ENCODE measurements at places on chromosomes 3 and 15.

- DNase-seq, result no peak
These were observed 27.9 kb downstream of the SIDT1 start for GRCh38 chr3:113560271-113560670.

DNA sequence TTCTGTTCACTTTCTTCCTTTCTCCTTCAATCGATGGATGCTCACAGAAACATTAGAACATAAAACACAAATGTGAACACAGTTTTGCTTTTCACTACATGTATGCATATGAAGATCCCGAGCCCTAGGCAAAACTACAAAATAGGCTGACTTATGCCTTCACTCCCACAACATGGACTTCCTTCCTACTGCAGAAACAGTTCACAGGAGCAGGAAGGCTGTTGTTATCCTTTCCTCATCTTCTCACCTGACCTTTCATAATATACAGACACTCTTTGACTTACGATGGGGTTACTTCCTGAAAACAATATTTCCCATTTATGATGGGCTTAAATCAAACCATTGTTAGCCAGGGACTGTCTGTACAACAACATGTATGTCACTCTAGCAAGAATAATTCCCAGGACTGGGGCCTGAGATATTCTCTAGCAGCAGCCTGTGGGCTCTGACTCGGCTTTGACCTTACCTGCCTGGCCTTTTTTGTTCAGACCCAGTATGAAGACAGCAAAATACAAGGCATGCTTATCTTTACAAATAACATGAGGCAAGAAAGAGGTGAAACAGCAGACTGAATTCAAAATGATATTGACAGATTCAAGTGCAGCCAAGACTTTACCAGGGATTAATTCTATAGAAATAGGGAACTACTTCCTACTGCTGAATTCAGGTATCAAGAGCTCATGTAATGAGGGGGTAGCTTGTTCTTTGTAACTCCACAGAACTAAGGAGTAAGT is 51.8 kb upstream of the PLXND1 start:
- DNase-seq, result no peak

- no peak for DNase-seq
These were observed 175.8 kb upstream of the ZBTB20 start for GRCh38 chr3:115322901-115323300.

DNA sequence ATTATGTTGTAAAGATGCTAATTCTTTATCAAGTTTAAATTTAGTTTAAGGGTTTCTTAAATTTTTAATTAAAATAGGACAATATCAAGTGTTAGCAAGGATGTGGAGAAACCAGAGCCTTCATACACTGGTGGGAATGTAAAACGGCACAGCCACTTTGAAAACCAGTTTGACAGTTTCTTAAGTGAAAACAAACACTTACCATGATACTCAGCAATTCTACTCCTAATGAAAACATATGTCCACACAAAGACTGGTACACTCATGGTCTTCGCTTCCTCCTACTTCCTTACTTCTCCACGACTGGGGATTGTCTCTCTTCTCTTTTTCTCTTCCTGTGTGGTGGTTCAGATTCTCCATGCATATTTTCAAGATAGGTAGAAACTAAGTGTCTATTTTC is 9.2 kb downstream of the SKIC8 start:
- DNase-seq, result no peak

GRCh38 chr3:45613791-45614190 is 19.2 kb downstream of the LIMD1 start:
- no peak for DNase-seq

DNA sequence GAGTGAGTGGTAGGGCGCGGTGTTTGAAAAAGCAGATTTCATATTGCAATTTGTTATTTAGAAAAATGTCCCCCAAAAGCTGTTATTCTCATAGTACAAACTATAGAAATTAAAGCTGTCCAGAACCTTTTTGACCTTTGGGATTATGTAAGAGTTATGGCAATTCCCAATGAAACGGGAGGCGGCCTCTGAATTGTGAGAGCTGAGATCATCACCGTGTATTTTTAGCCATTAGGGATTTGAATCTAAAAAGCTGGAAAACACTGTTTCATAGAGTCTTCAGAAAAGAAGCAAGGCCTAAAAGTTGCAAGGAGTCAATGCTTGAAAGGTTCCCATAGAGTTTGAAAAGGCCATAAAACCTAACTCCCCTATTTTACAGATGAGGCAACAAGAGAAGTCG is 38.6 kb upstream of the SLC25A26 start:
- DNase-seq, result no peak

DNA sequence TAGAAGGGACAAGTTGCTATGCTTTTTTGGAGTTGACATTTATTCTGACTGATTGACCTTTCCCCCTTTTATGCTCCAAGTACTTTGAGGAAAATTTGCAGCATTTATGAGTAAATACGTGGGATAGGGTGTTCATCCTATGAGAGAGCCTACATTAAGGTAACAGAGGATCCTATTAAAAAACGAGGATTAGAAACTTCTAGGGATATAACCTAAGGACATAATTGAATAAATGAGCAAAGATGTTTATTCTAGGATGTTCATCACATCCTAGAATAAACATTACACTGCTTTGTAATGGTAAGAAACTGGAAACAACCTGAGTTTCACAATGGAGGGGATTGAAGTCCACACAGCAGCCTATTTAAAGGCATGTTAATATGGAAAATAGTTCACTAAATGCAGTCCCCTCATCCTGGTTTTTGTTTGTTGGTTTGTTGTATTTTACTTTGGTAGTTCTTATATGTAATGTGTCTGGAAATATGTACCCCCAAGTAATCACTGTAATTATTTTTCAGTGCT is 23.9 kb upstream of the CLEC3B start:
- DNase-seq, result no peak

- DNase-seq, result no peak
These were observed 27.6 kb downstream of the DNASE1L3 start for GRCh38 chr3:58183221-58183620.

- DNase-seq, result no peak
These were observed 66.7 kb downstream of the TRAK1 start for GRCh38 chr3:42157540-42158538.

- DNase-seq, result no peak
These were observed 2.5 kb upstream of the ACAN start for GRCh38 chr15:88800738-88801137.

DNA sequence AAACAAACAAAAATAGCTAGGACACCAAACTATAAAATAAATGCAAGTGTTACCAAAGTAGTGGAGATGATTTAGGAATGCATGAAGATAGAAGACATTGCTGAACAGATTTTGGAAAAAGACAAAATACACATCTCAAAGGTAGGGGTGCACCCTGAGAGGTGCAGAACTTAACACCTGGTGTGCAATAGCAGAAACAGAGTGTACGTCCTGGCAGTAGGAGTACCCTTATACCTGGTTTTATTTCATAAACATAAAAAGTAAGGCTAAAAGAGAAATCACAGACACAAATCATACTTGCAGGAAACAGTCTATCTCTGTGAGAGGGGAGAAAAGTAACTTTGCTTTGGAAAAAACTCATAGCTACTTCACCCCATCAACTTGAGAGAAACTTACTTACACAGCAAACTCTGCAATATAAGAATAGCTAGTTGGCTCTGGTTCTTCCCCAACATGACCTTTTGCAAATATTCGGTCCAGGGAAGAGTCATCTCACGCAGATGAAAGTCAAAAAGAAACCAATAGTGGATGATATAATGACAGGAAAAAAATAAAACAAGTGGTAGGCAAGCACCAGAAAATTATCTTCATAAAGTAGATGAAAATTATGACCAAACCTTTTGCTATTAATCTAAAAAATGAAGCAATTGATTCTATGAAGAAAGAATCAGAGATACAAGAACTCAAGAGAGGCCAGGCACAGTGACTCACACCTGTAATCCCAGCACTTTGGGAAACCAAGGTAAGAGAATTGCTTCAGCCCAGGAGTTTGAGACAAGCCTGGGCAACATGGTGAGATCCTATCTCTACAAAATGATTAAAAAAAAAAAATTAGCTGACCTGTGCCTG is 108.9 kb upstream of the BNIP2 start:
- no peak for DNase-seq

- no peak for DNase-seq
These were observed 65.1 kb upstream of the CBLB start for GRCh38 chr3:105933871-105934270.

- DNase-seq, result no peak
These were observed 43.0 kb downstream of the SPSB4 start for GRCh38 chr3:141093971-141094684.

DNA sequence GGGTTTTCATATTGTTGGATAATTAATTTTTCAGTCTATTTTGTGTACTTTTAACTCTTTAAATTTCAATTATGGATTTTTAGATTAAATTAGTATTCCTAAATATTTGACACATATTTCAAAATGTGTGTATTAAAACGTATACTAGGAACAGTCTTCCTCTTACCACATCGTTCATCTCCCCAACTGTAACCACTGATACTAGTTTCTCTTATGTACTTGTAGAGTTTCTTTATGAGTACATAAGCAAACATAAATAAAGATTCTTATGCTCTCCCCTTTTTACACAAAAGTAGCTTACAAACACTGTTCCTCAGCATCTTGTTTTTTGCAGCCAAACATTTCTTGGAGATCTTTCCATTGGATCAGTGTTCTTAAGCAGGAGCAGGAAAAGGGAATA is 45.9 kb downstream of the CMSS1 start:
- no peak for DNase-seq

- DNase-seq, result no peak
These were observed 55.7 kb downstream of the KCNAB1 start for GRCh38 chr3:156176048-156176447.

GRCh38 chr15:76360416-76360815 is 23.8 kb downstream of the ISL2 start:
- no peak for DNase-seq

DNA sequence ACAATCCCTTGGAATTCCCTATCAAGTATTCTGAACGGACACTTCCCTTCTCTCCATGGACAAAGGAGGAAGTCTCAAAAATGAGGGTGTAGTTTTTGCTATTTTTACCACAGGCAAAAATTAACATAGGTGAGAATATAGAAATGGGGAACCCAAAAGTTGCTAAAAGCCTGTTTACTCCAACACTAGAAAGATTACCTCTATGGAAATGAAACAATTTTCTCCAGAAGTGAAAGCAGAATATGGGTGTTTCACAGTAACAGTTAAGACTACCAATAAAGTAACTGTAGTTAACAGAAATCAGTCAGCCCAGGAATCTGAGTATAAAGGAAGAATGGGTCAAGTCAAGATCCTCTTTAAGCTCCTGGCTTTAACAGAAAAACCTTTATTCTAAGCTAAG is 9.3 kb downstream of the TRA2B start:
- DNase-seq, result no peak

DNA sequence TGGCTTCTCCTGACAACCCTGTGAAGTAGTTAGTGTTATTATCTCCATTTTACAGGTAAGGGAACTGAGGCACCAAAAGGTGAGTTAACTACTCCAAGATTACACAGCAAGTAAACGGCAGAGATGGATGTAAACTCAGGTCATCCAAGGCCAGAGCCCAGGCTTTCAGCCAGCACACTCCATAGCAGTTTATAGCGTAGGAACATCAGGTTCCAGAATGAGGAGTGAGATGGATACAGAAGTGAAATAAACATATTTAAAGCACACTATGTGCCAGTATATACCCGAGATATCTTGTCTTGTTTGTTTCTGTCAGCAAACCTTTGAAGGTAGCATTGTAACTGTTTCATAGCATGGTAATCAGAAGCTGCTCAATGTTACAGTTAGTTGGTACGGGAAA is 279.0 kb downstream of the OXSM start:
- DNase-seq, result no peak

- DNase-seq, result no peak
These were observed 219.3 kb upstream of the NR2E3 start for GRCh38 chr15:71591057-71591456.

GRCh38 chr3:174821477-174821876 is 37.7 kb upstream of the NAALADL2 start:
- no peak for DNase-seq

GRCh38 chr15:95111969-95112368 is 880.6 kb downstream of the MCTP2 start:
- no peak for DNase-seq

DNA sequence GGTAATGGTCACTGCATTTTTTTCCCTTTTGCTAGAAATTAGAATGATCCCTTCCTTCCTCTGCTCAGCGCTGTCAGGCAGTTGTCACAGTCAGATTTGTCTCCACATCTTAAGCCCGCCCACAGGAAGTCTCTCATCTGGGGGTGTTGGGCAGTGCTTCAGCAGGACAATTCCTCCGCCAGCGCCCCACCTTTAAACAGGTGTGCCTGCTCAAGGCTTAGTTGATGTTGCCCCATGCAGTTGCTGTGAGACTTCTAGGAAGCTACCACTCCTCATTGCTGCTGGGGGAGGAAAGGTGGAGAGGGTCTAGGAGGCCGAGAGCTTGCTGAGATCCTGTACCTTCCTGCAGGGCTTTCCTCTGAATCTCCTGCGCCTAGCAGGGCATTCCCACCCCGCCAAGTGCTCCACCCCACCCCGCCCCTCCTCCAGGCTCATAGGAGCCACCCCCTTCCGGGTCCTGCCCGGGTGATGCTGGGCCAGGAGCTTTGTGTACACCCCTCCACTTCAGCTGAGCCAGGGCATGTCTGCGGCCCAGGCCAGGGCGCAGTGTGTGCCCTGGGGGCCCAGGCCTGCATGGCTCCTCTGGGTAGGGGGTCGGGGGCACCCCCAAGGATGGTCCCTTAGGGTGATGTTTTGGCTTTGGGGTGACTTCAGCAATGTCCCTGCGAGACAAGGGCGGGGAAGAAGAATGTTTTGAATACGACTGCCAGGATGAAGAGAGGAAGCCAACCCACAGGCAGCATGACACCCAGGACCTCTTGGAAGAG is 68.7 kb downstream of the TRAK1 start:
- no peak for DNase-seq

GRCh38 chr3:58628823-58629562 is 37.6 kb downstream of the FAM3D start:
- no peak for DNase-seq

DNA sequence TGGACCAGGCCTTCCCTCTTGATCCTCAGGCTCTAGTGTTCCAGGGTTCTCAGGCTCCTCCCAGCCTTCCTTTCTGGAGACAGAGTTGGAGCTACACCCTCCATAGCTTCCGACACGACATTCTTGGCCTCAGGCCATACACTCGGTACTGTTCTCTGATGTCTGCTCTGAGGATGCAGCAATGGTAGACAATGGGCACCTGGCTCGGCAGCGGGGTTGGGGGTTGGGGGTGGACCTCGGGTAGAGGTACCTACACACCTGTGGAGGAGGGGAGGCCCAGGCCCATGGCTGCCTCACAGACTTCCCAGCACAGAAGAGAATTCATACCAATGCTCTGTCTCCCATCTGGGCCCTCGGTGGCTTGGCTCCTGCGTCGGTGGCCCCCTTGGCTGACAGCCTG is 21.4 kb downstream of the CCDC13 start:
- DNase-seq, result no peak

Measured in stimulated activated CD4-positive, alpha-beta T cell treated with anti-CD3 and anti-CD28 coated beads, Interleukin-12 subunit alpha, Interleukin-12 subunit beta, amount 100 ng/mL, for 4 hours (primary cell).